ENCODE measurements at places on chromosomes 6 and 20.
A peak's percentile ranks its signal among the peaks of the same experiment; 100 is the strongest.

GRCh38 chr20:29409833-29410805, 1847.3 kb upstream of the DEFB115 start:
- DNase-seq = no peak

- DNase-seq = no peak
These were observed 41.1 kb upstream of the RFPL4B start for GRCh38 chr6:112305795-112306564.

DNA sequence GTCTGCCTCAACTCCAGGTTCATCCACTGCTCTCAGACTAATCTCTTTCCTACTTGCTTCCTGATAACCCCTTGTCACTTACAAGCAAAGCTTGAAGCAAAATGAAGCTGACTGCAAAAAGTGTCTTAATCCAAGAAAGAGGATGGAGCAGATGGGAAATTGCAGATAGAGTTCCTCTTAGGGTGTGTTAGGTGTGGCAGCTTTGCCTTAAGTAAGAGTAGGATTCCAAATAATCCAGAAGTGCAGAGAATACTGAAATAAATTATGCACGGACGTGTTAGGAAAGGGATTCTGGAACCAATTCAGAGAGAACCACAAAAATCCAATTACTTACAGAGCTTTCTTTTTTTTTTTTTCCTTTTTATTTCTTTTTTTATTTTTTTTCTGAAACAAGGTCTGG, 6.1 kb upstream of the RPL7L1 start:
- no peak for DNase-seq

GRCh38 chr20:51354191-51354768, 188.2 kb downstream of the NFATC2 start:
- no peak for DNase-seq

GRCh38 chr20:13611611-13612125, 27.1 kb downstream of the TASP1 start:
- no peak for DNase-seq

GRCh38 chr6:118912646-118913045, 18.7 kb downstream of the ASF1A start:
- no peak for DNase-seq

- no peak for DNase-seq
These were observed 4.4 kb downstream of the ATF6B start for GRCh38 chr6:32123681-32124080.

GRCh38 chr20:16216914-16217230, 356.4 kb downstream of the KIF16B start:
- DNase-seq = no peak

DNA sequence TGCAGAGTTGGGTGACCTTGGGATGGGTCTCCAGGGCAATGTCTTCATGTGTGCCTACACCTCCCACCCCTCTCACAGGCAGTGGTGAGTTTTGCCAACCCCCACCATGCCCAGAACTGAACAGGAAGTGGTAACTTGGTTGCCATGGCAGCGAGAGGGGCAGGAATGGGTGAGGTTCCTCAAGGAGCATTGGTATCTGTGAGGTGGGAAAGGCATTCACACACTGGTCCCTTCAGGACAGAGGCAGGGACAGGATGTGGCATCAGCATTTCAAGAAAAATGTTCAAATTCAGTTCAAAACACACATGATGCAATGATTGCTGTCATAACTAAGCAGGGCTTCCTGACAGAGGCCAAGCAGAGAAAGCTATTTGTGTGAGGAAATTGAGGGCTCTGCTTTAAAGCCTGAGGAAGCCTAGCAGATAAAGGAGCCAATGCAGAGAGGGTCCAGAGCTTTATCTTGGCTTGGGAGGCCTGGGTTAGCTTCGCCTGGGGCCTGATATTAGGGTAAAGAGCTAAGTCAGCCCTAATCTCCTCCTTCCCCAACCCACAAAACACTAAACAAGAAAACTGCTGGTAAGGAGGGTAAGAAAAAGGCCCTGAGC, 551 bp downstream of the TREML2 start:
- peak; percentile 78 for DNase-seq

- no peak for DNase-seq
These were observed 126.5 kb downstream of the SLC24A3 start for GRCh38 chr20:19338960-19339359.

DNA sequence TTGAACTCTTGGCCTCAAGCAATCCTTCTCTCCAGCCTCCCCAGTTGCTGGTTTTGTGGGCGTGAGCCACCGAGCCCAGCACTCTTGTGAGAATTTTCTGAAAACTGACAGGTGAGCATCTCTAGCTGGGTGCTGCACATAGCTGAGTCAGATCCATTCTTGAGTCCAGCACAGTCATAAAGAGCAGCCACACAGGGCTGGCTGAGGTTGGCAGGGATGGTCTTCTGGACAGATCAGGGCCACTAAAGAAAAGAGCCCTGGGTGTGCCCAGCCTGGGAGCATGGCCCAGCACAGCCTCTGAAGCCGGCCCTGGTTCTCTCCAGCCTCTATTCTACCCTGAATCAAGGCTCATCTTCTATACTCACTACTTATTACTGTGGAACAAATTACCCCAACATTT, 11.5 kb downstream of the DLGAP4 start:
- DNase-seq = no peak

GRCh38 chr6:157941101-157941863, 40.4 kb upstream of the SYNJ2 start:
- no peak for DNase-seq

GRCh38 chr6:111871207-111871606, 2.0 kb downstream of the FYN start:
- DNase-seq = peak; percentile 38

DNA sequence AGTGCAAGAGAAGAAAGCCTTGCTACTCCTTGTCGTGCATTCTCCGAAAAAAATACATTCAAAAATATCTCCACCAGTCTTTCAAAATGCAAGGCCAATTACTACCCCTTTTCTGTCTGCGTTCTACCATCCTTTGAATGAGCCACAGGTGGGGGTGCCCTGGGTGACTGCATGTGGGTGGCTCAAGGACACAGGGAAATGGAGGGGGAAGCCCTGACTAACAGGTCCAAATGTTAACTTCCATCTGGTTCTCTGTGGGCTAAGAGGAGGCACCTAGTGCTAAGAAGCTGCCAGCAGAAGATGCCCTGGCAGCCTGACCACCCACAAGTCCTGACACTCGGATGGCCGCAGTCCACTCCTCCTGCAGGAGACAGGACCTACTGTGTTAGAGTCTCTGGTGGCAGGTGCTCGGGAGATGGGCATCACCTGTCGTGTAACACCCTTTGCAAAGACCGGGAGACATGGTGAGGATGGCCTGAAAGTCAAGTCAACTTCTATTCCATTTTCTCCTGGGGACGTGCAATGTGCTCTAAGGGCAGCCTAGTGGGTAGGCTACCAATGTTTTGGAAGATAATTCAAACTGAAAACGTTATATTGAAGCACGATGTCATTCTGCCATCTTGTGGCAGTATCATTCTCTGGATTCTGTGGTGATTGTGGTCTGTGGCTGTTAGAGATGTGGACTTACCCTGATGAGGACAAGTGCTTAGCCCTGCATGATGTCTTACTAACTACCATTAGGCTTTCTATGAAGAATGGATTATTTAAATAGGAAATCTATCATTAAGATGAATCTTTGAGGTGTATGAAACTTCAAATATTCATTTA, 27.4 kb upstream of the IGF2R start:
- peak; percentile 50 for DNase-seq

DNA sequence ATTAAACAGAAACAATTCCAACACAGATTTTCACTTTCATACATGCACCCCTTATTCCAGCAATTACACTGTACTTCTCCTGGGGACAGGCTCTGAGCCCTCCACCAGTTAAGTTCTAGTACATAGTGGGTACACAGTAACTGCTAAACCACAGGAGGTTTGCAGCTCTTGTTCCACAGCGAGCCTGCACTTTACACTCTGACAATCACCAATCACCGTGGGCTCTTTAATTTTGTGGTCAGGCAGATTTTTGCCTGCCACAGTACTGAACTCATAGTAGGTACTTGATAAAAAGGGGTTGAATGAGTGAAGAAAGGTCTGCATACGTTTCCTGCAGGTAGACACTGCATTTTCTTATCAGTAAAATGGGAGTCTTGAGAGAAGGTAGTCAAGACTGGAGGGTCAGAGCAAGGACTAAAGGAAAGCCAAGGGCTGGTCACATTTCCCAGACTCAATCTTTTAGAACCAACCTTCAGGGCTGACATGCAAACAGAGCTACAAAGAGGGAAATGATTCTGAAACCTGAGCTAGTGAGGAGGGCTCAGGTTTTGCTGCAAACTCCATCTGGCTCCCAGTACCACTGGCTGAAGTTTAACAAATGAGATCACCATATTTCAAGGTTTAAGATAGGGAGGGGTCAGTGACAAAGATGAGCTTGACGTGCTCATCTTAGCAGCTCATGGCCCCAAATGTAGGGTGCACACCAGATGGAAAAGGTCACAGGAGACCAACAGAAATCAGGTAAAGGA, 404.6 kb downstream of the BTBD9 start:
- DNase-seq = no peak

DNA sequence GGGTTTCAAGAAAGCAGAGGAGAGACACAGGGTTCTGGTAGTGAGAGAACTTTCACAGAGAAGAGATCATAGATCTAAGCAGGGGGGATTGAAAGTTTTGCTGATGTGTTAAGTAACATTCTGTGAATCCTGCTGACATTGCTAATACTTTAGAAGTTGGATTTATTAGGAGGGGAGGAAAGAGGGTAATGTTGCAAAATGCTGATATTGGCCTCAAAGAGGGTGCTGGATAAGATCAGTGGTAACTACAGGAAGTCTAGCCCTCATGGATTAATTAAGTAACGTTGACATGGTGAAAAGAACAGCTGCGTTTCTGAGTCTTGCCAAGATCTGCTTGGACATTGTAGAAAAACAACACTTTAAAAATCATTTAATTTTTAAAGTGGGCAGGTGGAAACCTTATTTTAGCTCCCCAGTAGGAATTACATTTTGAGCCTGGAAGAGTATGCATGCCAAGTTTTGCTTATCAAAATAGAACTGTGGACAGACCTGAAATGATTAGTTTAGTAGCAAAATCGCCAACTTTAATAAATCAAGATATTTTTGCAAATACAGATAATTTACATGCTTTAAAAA, 606.0 kb upstream of the HTR1E start:
- DNase-seq = no peak

- DNase-seq = peak; percentile 80
These were observed 283.9 kb downstream of the TBC1D7 start for GRCh38 chr6:13044390-13044789.

- DNase-seq = no peak
These were observed 5.4 kb upstream of the FOXF2 start for GRCh38 chr6:1383729-1384548.

DNA sequence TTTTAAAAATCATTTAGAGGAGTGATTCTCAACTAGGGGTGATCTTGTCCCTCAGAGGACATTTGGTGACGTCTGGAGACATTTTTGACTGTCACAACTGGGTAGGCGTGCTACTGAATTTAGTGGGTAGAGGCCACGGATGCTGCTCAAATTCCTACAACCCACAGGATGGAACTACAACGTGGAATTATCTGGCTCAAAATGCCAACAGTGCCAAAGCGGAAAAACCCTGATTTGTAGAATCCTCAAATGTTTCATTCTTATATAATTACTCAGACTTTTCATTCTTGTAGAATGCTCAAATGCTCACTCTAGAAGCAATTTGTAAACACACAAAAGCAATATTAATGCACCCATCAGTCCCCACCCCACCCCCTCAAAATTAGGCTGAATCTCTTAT, 229.8 kb downstream of the ZMYND8 start:
- no peak for DNase-seq

DNA sequence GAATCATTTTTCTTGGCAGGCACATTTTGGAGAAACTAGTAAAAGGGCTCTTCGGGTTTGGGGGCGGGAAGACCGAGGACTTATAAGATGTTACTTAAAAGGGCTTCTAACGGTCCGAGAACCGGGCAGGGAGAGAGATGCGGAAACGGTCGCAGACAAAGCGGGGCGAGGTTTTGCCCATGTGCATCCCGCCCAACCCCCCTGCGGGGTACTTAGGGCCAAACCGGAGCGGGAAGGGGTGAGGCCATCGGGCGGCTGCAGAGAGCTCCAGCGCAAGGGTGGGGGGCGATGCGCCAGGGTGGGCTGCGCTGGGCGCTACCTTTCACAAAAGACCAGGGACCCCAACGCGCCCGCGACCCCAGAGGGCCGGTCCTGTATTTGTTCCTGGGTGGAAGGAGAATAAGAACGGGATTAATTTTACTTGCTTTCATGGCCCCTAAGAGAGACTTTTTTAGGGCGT, 616 bp downstream of the TUBB start:
- DNase-seq = peak; percentile 49

GRCh38 chr6:156717542-156717941, 59.6 kb upstream of the ARID1B start:
- DNase-seq = no peak

GRCh38 chr6:15109338-15110090, 136.4 kb upstream of the JARID2 start:
- DNase-seq = peak; percentile 58

DNA sequence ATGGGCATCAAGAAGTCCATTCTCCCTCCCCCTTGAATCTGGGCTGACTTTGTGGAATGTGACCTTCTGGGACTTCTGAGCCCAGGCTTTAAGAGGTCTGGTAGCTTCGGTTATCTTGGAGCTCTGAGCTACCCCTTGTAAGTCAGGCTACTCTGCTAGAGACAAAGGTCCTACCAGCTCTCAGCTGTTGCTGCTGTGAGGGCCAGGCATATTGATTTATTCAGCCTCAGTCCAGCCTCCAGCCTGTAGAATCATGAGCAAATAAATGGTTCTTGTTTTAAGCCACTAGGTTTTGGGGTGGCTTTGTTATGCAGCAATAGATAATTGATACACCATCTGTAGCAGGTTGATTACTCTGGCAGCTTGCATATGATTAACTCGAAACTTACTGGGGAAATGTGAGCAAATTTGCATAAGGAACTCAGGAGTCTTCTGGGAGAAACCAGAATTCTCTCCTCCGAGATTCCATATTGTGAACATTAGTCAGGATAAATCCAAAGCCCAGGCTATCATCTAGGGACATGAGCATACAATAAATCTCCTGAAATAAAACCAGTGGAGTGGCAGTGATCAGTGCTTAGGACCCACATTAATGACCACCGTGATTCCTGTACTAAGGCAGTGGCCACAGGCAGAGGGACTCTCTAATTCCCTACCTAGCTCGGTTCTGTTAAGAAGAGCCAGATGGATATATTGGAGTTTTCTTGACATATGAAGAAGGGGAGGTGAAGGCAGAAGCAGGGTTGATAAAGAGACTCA, 336.1 kb downstream of the CDC5L start:
- no peak for DNase-seq

- no peak for DNase-seq
These were observed 5.0 kb upstream of the GABRR2 start for GRCh38 chr6:89320012-89320559.

- DNase-seq = no peak
These were observed 32.7 kb downstream of the CEBPB start for GRCh38 chr20:50223039-50224005.

- DNase-seq = no peak
These were observed 33.6 kb downstream of the FAM209B start for GRCh38 chr20:56566621-56567020.

- DNase-seq = no peak
These were observed 1586.7 kb downstream of the HACE1 start for GRCh38 chr6:103273048-103273447.

GRCh38 chr6:170051229-170052172, 239.4 kb downstream of the DLL1 start:
- no peak for DNase-seq

- DNase-seq = no peak
These were observed 141.2 kb downstream of the DTNBP1 start for GRCh38 chr6:15521582-15521981.
